Astrocyte (in vitro differentiated cells and primary cell): ENCODE measurements at places on chromosomes 7 and 10. TPM values are rescaled to one million over a fixed set of nuclear protein-coding genes. Genes with fewer than 3 reads are reported as not detected.

- no peak for DNase-seq
- no peak overlapping the region for H3K27ac ChIP-seq
- H3K27me3 ChIP-seq: no peaks in the 10 kb centered on the region
- H3K4me1 ChIP-seq: no peaks in the 10 kb centered on the region
- H3K4me3 ChIP-seq: no peak overlapping the region
Measured at GRCh38 chr7:76146374-76146773, 55.3 kb upstream of the SRRM3 start.

DNA sequence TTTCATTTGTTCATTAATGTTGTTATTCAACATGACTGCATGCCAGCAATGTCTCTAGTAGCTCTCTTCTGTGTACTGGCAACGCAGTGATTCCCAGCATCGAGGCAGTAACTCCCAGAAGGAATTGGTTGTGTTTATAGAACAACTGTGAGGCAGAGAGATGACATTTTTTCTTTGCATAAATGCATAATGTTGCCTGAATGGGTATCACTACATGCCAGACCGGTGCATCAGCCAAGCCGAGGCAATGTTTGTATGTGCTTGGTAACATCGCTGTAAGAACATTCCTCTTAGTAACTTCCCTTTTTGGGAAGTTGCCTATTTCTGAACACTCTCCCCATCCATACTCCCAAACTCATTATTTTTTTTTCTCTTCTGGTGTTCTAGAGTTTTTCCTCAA lies 182.9 kb downstream of the HTR7 start:
- H3K36me3 ChIP-seq: no peaks in the 10 kb centered on the region
- DNase-seq: peak; percentile 96
- H3K4me3 ChIP-seq: no peak overlapping the region
- H3K27me3 ChIP-seq: no peaks in the 10 kb centered on the region
- peak overlapping the region; percentile 54 for H3K27ac ChIP-seq
- peaks cover 3% of the 10 kb centered on the region for H3K4me1 ChIP-seq

DNA sequence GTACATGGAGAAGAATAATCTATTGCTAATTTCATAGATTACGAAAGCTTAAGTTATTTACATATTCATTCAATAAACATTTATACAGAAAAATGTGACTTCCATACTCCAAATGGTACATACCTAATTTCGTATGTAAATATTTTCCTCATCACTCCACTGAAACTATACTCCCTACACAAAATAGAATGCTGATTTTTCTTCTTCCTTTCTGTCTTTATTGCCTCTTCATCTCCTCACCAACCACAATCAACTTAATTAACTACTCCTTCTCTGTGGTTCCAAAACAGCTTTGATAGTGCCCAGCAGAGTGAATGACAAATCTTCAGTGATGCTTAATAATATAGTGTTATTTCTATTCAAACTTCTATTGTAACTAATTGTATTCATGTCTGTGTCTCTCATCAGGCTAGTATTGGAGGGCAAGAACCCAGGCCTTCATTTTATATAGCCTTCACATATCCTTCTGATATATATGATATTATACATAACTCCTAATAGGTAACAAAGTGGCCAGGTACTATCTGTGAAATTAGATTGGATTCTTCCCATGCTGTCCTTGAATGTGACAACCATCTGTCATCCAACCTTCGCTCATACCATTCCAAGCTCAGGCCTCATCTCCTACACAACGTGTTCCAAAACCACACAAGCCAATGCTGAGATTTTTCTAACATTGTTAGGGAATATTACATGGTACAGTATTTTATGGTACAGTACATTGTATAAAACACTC lies 5.3 kb downstream of the ITGB1 start:
- H3K27me3 ChIP-seq: no peaks in the 10 kb centered on the region
- H3K36me3 ChIP-seq: peaks cover 20% of the 10 kb centered on the region
- peak overlapping the region; percentile 94 for H3K4me3 ChIP-seq
- peaks cover 52% of the 10 kb centered on the region for H3K4me1 ChIP-seq
- peak overlapping the region; percentile 92 for H3K27ac ChIP-seq

GRCh38 chr10:76621886-76622620 lies 1015.6 kb downstream of the KCNMA1 start:
- H3K4me3 ChIP-seq: no peak overlapping the region
- no peaks in the 10 kb centered on the region for H3K27me3 ChIP-seq
- no peak overlapping the region for H3K27ac ChIP-seq
- no peak for DNase-seq
- no peaks in the 10 kb centered on the region for H3K36me3 ChIP-seq

Gene GNGT1
- total RNA-seq: not detected in 2 replicates

Gene SMO
- total RNA-seq: 20.0 and 22.6 TPM in 2 replicates
